ENCODE measurements at places on chromosomes 5 and 9. TPM values are rescaled to one million over a fixed set of nuclear protein-coding genes. Genes with fewer than 3 reads are reported as not detected.

The ARL14EPL gene
- not detected for total RNA-seq

The ECM2 gene
- total RNA-seq, result 9.6 TPM

The EIF4E1B gene
- total RNA-seq, result not detected

DNA sequence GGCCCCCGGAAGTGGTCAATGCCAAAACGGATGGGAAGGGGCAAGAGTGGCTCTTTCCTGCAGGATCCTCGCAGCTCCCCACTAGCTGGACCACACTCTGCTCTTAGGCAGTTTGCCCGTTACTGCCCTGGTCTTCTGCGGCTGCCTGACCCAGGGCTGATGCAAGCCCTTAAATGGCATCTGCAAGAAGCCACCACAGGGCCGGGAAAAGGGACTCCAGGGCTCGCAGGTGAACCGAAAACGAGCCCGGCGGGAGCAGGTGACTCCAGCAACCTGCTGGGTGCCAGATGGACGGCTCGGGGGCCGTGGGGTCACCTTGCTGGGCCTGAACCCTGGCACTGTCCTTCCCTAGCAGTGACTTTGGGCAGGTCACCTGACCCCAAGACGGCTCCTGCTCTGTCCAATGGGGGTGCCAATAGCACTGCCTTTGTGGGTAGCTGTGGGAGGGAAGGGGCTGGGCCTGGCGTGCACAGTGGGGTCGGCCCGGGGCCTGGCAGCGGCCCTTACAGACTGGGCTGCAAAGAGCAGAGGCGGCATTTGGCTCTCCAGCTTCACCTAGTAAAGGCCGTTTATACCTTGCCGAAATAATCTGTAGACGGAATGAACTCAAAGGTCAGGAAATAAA is 1.3 kb downstream of the TMEM250 start:
- H3K27me3 ChIP-seq, result no peaks in the 10 kb centered on the region
- no peak for DNase-seq
- H3K4me3 ChIP-seq, result peak overlapping the region; percentile 81
- H3K27ac ChIP-seq, result peak overlapping the region; percentile 96
- peaks cover 35% of the 10 kb centered on the region for H3K4me1 ChIP-seq

DNA sequence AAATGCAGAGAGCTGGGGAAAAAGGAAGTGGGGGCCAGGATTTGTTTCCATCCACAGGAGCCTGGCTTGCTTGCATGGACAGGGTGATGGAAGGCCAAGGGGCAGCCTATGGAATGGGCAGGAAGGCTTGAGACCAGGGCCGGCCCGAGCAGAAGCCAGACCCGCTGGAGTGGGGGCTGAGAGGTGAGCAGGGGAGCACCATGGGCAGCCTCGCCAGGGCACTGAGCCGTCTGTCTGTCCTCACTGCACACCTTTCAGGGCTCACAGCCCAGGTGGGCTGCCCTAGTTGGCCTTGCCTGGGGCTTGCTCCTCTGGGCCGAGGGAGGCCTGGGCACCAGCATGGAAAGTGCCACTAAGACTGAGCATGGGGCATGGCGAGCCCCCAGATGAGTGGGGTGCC is 58.6 kb upstream of the CNOT6 start:
- no peaks in the 10 kb centered on the region for H3K27me3 ChIP-seq
- no peaks in the 10 kb centered on the region for H3K4me1 ChIP-seq
- no peak overlapping the region for H3K27ac ChIP-seq
